SJCRH30 (cell line): ENCODE measurements at places on chromosomes 5 and 9. TPM values are rescaled to one million over a fixed set of nuclear protein-coding genes. Genes with fewer than 3 reads are reported as not detected.

Gene OLFM1
- total RNA-seq: not detected in 2 replicates

Gene UBQLN1
- total RNA-seq: 171 and 179 TPM in 2 replicates

Gene NR6A1
- 5.1 and 6.0 TPM in 2 replicates for total RNA-seq

Gene LCN10
- total RNA-seq: 0.10 TPM in 1 of 2 replicates, not detected in the other

Gene GPR150
- total RNA-seq: not detected in 2 replicates

- peak; percentile 59 for DNase-seq
- peaks cover 12% of the 10 kb centered on the region for H3K27me3 ChIP-seq
- peak within 1 kb of the TSS; percentile 47 for H3K4me3 ChIP-seq
- H3K36me3 ChIP-seq: no peaks in the 10 kb centered on the region
- peaks cover 15% of the 10 kb centered on the region for H3K4me1 ChIP-seq
These were observed at the start of gene FGF10 for GRCh38 chr5:44389090-44389822. TSS of gene FGF10 (minus strand) at chr5:44389420. CDS start at chr5:44388682, 738 bp downstream.

- no peaks in the 10 kb centered on the region for H3K27me3 ChIP-seq
- peaks cover 14% of the 10 kb centered on the region for H3K4me1 ChIP-seq
- no peaks in the 10 kb centered on the region for H3K36me3 ChIP-seq
- no peak for DNase-seq
- H3K4me3 ChIP-seq: no peak overlapping the region
These were observed 215.7 kb upstream of the ZNF608 start for GRCh38 chr5:124962111-124962510.

- no peak overlapping the region for H3K4me3 ChIP-seq
- H3K4me1 ChIP-seq: no peaks in the 10 kb centered on the region
- H3K36me3 ChIP-seq: no peaks in the 10 kb centered on the region
- DNase-seq: no peak
- no peaks in the 10 kb centered on the region; the same call in 1 of the 2 replicates for H3K27me3 ChIP-seq
- H3K27ac ChIP-seq: no peak overlapping the region
These were observed 86.7 kb downstream of the STK32A start for GRCh38 chr5:147321569-147321968.

DNA sequence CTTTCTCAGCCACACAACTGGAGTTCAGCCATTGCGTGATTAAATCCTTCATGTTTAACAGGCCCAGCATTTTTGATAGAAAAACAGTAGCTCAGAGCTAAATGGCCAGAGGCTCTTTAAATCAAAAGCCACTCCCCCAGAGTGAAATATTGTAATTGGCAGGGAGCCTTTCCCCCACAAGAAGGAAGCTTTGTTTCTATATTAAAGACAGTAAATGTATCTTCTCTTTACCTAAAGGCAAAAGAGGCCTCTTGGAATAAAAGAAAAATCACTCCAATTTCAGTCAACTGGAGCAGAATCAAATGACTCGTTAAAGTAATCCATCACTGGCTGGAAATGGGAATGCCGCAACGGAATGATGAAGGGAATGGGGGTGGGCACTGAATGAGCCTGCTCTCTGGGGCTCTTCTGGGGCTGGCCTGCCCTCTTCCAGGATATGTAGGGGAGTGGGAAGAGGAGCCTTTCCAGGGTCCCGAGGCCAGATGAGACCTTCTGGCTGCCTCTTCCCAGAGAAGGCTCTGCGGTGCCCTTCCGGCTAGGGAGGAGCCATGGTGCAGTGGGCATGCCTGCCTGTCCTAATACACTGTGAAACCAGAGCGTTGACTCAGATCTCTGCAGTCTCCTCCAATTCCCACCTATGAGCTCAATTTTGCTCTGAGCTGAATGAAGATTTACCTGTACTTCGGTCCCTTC is 45.2 kb downstream of the ANKDD1B start:
- DNase-seq: peak; percentile 78
- peaks cover 3% of the 10 kb centered on the region for H3K4me1 ChIP-seq
- no peaks in the 10 kb centered on the region for H3K36me3 ChIP-seq

DNA sequence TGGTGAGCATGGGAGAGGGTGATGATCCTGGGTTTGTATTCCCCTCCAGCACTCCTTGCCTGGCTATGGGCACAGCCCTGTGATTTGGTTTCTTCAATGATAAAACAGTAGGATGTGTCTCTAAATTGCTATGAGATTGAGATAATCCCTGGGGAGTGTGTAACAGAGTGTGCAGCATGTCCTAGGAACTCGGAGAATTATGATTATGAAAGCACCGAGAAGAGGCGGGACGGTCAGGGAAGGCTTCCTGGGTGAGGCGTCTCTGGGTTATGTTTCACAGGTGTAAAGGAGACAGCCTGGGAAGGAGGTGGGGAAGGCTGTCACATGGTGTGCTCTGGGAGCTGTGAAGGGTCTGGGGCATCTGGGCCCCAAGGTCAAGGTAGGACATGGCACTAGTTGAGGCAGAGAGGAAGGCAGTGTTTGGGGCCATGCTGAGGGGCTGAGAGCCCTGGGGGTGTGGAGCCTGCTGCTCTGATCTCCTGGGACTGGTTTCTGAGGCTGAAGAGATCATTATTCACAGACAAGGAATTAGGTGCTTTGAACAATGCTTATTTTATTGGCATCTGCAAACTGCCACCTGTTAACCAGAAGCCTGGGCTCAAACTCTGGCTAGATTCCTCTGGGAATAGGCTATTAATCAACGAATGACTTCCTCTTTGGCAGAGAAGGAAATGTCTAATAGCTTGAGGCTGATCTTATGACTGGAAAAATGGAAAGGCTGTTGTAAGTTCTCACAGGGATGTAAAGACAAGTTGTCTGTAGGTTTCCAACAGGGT is 73.8 kb upstream of the IL12B start:
- no peak overlapping the region for H3K4me3 ChIP-seq
- no peak overlapping the region for H3K27ac ChIP-seq
- H3K36me3 ChIP-seq: no peaks in the 10 kb centered on the region

DNA sequence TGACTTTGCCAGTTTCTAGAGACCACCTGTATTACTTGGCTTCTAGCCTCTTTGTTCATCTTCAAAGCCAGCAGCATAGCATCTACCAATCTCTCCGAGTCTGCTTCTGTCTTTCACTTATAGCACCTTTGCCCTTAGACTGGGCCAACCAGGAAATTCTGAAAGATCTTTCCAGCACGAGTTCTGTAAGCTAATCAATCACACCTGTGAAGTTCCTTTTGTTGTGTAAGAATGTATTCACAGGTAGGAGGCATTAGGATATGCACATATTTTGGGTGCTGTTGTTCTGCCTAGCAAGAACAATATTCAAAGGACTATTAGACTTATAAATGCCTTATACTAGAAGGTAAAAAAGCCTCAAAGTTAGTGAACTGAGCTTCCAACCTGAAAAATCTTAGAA is 232.1 kb downstream of the CDH12 start:
- H3K27me3 ChIP-seq: no peaks in the 10 kb centered on the region
- H3K4me1 ChIP-seq: no peaks in the 10 kb centered on the region

- no peak for DNase-seq
- no peak overlapping the region for H3K27ac ChIP-seq
- no peaks in the 10 kb centered on the region for H3K27me3 ChIP-seq
- no peak overlapping the region for H3K4me3 ChIP-seq
- no peaks in the 10 kb centered on the region for H3K4me1 ChIP-seq
- no peaks in the 10 kb centered on the region for H3K36me3 ChIP-seq
These were observed 55.5 kb upstream of the KLF4 start for GRCh38 chr9:107545036-107545435.

- H3K27ac ChIP-seq: no peak overlapping the region
- no peaks in the 10 kb centered on the region for H3K36me3 ChIP-seq
- H3K27me3 ChIP-seq: no peaks in the 10 kb centered on the region
These were observed 224.1 kb downstream of the ACTL7B start for GRCh38 chr9:108631496-108632285.

DNA sequence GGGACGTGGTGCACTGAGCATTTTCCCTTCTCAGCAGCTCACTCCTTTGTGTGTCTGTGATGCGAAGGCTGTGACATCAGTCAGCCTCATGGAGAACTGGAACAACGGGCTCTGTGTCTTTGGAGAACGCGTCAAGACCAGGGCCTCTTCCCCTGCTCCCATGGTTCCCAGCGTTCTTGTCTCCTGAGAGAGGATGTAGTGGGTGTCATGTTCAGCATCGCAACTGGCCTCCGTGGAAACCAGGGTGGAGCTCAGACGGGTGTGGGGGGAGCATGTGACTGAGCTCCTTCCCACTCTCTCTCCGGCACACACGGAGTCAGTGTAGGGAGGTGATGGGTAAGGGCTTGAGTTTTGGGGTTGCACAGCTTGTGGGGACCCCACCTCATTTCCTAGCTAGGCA is 59.7 kb downstream of the TENT4A start:
- DNase-seq: peak; percentile 33
- peak overlapping the region; percentile 44 for H3K4me3 ChIP-seq
- no peak overlapping the region for H3K27ac ChIP-seq
- no peaks in the 10 kb centered on the region for H3K27me3 ChIP-seq
- H3K4me1 ChIP-seq: no peaks in the 10 kb centered on the region
- H3K36me3 ChIP-seq: no peaks in the 10 kb centered on the region

- H3K27me3 ChIP-seq: peaks cover 28% of the 10 kb centered on the region
- H3K36me3 ChIP-seq: no peaks in the 10 kb centered on the region
- no peak for DNase-seq
- H3K27ac ChIP-seq: no peak overlapping the region
These were observed 7.1 kb downstream of the LRRC26 start for GRCh38 chr9:137162505-137163364.

DNA sequence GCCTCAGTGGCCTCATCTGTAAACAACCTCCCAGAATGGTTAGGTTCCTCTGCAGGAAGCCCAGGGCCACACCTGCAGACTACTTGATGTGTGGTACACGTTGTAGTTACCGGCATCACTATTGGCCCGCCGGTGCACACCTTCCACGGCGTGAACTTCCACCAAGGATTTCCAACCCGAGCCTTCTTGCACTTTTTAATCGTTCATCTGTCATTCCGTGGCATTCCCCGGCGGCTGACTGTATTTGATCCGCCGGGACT is 5.3 kb upstream of the TRIM41 start:
- no peak overlapping the region for H3K27ac ChIP-seq
- no peaks in the 10 kb centered on the region for H3K27me3 ChIP-seq
- no peaks in the 10 kb centered on the region for H3K36me3 ChIP-seq
- H3K4me1 ChIP-seq: no peaks in the 10 kb centered on the region
- DNase-seq: no peak
- H3K4me3 ChIP-seq: peak overlapping the region; percentile 51

DNA sequence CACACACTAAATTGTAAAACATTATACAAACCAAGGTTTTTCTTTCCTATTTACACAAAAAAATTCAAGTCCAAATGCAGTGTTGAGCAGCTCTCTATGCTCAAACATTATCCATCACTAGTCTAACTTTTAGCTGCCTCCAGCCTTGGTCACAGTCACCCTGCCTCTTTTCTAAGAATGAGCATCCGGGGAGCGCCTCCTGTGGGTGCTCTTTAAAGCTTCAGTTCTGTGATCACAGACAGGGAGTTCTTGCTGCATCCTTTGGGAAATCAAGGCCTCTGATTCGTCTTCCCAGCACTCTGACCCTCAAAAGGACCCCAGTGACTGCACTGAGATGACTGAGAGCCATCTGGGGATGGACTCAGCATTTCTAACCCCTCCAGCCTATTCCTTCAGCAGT is 289.6 kb downstream of the SEC61B start:
- no peak overlapping the region for H3K4me3 ChIP-seq
- 0 out of 2 replicates have a peak, but pooled peaks cover 5% of the 10 kb centered on the region for H3K27me3 ChIP-seq
- H3K27ac ChIP-seq: no peak overlapping the region
- DNase-seq: no peak

DNA sequence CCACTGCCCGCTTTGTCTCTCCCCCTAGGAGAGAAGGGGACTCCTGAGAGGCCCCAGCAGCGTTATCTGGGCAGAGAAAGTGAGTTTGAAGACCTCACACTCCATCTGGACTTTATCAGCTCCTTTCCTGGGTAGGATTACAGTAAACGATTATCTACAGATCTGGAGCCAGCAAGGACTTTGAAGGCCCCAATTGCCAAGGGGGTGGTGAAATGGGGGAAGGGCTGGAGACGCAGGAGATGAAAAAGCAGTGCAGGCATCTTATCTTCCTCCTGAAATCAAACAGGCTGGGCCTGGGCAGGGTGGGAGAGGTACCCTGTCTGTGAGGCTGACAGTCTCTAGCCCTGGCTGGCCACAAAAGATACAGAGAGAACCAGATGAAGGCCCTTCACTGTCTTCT is 105.8 kb upstream of the MSX2 start:
- no peaks in the 10 kb centered on the region for H3K4me1 ChIP-seq
- H3K27me3 ChIP-seq: no peaks in the 10 kb centered on the region
- no peaks in the 10 kb centered on the region for H3K36me3 ChIP-seq
- H3K4me3 ChIP-seq: no peak overlapping the region

DNA sequence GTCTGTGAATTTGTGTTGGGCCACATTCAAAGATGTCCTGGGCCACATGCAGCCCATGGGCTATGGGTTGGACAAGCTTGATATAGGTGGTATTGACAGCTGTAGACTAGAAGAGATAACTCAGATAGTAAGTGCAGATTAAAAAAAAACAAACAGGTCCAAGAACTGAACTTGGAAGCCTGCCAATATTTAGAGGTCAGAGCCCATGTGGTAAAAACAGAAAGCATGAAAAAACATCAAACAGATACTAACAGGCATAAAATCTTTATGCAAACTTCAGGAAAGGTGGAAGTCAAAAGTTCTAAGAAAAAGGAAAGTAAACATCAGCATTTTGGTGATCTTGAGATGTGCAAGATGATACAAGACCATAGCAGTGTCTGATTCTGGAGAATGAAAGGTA is 155.1 kb upstream of the NR4A3 start:
- peaks cover 6% of the 10 kb centered on the region for H3K4me1 ChIP-seq
- H3K4me3 ChIP-seq: no peak overlapping the region
- no peak overlapping the region for H3K27ac ChIP-seq

- no peaks in the 10 kb centered on the region for H3K36me3 ChIP-seq
- no peaks in the 10 kb centered on the region for H3K27me3 ChIP-seq
- peak; percentile 55 for DNase-seq
- H3K27ac ChIP-seq: peak overlapping the region; percentile 38
- H3K4me3 ChIP-seq: no peak overlapping the region
These were observed 59.4 kb upstream of the GNA14 start for GRCh38 chr9:77707383-77708063.

DNA sequence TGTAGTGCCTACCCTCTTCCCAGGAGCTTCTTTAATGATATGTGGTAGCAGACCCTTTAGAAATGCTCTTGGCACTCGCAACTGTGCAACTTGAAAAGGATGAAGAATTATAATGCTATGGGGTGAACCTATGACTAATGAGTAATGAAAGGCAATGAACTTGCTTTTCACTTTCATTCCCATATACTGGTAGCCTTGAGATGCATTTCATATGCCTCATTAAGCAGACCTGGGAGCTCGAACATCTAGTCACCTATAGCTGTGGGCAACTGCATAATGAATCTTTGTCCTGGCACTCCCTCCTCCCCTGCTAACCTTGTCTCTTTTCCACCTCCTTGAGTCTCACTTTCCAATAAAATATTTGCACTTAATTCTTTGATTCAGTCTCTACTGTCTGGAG is 605.9 kb upstream of the DAB2 start:
- no peak overlapping the region for H3K4me3 ChIP-seq
- no peak for DNase-seq
- H3K27me3 ChIP-seq: no peaks in the 10 kb centered on the region
- no peak overlapping the region for H3K27ac ChIP-seq

DNA sequence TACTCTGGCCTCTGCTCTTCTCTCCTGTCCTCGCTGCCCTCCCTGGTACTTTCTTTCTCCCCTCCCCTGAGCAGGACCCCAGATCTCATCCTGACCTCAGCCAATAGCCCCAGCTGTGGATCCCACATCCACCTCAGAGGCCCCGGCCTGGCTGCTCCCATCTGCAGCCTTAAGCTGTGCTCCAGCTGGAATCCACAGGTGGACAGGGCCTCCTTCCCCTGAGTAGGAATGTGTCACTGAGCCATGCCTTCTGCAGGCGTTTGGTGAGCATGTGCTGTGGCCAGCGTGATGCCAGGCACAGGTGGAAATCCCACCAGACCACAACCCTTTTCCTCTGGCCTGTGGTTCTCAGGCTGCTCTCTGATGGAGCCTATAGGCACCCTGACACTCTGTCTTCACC is 68.9 kb downstream of the C5orf15 start:
- no peak for DNase-seq
- no peaks in the 10 kb centered on the region for H3K36me3 ChIP-seq
- H3K4me3 ChIP-seq: no peak overlapping the region
